ENCODE measurements at places on chromosomes 2 and 18. TPM values are rescaled to one million over a fixed set of nuclear protein-coding genes. Genes with fewer than 3 reads are reported as not detected.

Gene LRP2
- polyA plus RNA-seq: under 0.01 TPM

Gene LOXHD1
- polyA plus RNA-seq: not detected

- no peak for DNase-seq
Measured at GRCh38 chr2:105796131-105796638, 51.5 kb downstream of the NCK2 start.

- no peak for DNase-seq
Measured at GRCh38 chr2:221335219-221335752, 236.8 kb downstream of the EPHA4 start.

DNA sequence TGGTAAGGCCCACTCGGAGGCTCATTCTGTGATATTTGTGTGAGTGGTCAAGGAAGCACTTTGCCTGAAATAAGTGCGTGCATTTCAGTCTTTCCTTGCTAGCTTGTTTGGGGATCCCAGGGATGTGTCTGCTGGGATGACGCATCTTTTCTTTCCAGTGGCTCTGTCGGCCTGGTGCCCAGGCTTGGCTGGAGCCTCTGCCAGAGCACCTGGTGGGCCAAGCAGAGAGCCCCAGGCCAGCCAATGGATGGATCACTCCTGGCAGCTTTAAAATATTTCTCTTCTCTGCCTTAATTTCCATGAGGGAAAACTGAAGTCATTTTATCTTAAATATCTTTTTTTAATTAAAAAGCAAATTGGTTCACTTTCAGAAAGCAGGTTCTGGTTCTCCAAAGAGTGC is 501.8 kb upstream of the HS6ST1 start:
- DNase-seq: no peak

DNA sequence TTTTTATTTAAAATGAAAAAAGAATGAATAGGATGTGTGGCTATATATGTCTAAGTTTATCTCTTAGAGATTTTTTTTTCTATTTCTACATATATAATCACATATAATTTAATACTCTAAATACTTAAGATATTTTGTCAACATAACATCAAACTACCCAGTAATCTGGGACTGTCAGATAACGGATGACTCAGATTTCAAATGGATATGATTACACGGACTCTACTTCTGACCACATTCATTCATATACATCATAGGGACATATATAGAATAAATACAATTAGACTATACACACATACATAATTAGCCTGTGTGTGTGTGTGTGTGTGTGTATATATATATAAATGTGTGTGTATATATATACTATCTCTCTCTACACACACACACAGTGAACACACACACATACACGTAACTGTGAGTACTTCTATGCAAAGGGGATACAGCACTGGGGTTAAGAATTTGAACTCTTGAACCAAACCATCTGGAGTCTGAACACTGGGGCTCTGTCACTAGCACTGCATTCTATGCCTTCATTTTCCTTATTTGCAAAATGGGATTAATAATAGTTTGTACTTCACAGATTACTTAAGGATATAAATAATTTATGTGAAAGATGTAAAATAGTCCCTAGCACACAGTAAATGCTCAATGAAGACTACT is 59.5 kb downstream of the CHN1 start:
- DNase-seq: no peak

- DNase-seq: no peak
Measured at GRCh38 chr2:24682304-24682703, 110.9 kb downstream of the PTRHD1 start.

DNA sequence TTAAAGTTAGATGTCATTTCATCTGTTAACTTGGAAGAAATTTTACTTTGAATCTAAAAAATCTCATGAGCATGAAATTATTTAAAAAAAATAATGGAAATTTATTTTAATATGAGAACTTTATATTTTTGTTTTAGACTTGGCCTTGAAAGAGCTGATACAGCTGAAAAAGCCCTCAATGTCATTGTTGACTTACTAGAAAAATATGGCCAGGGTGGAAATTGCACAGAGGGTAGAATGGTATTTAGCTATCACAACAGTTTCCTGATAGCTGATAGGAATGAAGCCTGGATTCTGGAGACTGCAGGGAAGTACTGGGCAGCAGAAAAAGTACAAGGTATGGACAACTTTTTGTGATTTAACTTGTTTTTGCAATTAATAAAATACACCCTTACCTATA is 5.3 kb downstream of the SCRN3 start:
- no peak for DNase-seq

GRCh38 chr2:101720732-101721131 is 23.2 kb downstream of the MAP4K4 start:
- no peak for DNase-seq
